Fibroblast of skin of scalp (primary cell): ENCODE measurements at places on chromosomes 7 and 10.

GRCh38 chr7:139899328-139899955 is 70.4 kb downstream of the TBXAS1 start:
- no peak for DNase-seq

- DNase-seq, result no peak
Measured at GRCh38 chr7:121755286-121755685, 117.7 kb upstream of the PTPRZ1 start.

DNA sequence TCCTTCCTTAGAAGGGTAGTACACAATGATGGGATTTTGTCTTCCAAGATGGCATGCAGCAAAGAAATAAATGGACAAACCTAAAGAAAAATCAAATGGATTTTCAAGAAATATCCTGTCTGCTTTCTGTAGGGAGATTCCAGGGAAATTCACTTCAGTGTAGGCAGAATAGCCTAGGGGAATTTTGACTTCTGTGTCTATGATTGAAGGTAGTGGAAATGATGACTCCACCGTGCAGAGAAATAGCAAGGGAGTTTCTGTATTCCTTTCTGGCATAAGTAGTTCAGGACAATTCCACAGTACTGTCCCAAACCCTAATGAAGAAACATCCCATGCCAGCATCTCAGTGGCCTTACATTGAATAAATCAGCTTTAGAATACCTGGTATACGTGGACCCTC is 9.5 kb downstream of the ATOH7 start:
- no peak for DNase-seq

DNA sequence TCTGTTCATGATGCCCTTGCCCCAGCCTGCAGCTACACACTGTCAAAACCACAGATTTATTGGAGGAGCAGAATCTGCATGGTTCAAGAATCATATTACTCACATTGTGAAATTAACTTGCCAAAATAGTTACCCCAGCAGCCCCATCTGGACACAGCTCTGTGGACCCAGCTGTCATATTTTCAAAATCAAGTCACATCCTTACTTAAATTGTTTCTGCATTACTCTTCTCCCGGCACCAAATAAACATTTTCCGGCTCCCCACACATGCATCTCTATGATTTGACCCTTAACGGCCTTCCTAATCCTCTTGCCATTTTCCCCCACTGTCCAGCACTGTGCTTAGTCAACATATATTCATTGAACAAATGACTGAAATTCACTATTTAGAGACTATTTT is 43.8 kb upstream of the GPR26 start:
- DNase-seq, result peak; percentile 19

DNA sequence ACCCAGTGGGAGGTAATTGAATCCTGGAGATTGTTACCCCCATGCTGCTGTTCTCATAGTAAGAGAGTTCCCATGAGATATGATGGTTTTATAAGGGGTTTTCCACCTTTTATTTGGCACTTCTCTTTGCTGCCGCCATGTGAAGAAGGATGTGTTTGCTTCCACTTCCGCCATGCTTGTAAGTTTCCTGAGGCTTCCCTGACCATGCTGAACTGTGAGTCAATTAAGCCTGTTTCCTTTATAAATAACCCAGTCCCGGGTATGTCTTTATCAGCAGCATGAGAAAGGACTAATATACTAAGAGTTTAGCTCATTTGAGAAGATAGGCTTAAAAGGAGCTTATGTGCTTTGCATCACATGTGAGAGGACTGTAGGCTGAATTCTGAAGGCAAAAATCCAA is 29.3 kb downstream of the TMEM248 start:
- no peak for DNase-seq

- peak; percentile 1 for DNase-seq
Measured at GRCh38 chr10:20492447-20492846, 404.7 kb downstream of the NEBL start.
